ENCODE measurements at places on chromosomes 16 and 17.

DNA sequence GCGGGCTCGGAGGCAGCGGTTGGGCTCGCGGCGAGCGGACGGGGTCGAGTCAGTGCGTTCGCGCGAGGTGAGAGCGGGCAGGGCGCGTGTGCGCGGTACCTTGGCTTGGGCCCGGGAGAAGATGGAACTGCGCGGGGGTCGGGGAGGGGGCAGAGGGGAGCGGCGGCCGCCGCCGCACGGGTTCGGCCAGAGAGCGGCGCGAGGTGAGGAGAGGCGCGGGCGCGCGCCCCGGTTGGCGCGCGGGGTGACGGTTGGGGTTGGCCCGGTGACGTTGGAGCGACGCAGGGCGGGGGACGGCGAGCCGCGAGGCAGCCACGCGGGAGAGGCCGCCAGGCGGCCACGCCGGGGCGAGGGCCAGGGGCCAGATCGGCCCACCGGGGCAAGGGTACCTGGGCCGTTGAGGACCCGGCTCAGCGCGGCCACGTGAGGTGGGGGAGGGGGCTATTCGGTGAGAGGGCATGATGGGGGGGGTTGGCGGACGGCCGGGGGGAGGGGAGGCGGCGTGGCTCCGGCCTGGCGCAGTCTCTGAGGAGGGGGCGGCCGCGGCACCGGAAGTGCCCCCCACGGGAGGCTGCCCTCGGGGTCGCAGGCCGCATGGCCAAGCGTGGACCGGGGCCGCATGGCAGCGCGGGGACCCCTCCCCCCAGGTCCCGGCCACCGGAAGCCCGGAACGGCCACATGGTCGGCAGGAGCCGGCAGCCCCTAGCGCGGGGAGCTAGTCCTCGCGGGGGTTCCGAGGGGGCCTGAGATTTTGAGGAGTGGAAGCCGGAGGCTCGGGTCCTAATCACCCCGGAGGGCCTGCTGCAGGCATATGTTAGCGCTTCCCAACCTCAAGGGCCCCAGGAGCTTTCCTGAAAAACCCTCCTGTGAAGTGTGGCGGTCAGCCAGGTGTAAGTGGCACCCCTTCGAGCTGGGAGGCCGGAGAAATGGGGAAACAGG lies 527 bp downstream of the EIF5A start:
- DNase-seq = peak; percentile 82

GRCh38 chr16:77306075-77306474 lies 106.9 kb downstream of the SYCE1L start:
- no peak for DNase-seq

DNA sequence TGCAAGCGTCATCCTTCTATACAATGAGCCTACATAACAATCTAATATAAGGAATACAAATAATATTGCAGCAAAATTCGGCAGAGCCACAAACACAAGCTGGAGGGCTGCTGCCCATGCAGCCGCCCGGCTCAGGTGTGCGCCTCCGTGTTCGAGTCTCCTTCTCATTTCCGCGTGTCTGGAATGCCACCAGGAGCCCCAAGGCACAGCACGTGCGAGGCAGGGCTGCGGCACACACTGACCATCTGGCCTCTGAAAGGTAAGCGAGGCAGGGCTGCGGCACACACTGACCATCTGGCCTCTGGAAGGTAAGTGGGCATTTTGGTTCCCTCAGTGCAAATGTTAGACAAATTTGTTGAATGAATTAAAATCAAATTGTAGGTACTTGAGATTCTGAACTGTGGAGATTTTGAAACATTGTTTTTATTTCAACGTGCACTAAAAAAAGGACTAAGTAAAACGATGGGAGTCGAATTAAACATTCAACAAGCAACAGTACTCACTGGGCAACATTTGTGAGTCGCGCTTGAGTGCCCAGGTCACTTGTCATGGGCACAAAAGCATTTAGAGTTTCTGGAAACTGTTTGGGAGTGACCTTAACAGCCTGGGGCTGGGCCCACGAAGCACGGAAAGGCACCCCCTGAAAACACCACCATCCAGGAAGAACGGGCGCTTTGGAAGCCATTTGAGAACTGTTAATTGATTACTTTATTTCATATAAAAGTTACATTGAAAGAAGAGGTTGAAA lies 37.4 kb downstream of the ZDHHC7 start:
- DNase-seq = no peak

DNA sequence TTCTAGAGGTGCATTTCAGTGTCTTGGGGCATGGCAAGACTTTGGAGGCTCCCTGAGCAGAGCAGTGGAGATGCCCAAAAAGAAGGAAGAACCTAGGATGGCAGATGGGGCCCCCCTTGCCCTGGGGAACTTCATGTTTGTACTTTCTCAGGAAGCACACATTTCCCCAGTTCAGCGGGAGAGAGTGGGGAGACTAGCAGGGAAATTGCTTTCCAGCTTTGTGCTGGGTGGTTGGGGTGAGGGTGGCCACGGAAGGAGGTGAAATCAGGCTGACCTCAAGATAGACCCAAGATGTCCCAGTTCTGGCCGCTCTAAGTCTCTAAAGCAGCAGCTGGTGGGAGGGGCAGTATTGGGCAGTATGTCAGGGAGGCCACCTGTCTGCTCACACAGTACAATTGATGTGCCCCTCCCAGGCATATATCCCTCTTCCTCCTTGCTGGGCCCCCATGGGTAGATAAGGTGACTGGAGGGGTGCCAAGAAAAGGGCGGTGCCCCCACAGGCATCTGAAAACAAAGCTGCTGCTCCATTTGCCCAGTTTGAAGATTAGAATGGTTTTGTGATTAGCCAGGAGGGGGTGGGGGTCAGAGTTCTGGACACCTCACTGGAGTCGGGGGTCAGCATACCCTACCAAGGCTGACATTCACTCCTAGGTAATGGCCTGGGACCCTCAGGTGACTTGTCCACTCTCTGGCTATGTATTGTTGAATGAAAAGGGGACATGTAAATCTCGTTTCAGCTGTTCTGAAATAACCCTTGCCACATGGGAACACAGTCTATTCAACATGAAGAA lies 17.1 kb upstream of the NAGLU start:
- DNase-seq = peak; percentile 67

DNA sequence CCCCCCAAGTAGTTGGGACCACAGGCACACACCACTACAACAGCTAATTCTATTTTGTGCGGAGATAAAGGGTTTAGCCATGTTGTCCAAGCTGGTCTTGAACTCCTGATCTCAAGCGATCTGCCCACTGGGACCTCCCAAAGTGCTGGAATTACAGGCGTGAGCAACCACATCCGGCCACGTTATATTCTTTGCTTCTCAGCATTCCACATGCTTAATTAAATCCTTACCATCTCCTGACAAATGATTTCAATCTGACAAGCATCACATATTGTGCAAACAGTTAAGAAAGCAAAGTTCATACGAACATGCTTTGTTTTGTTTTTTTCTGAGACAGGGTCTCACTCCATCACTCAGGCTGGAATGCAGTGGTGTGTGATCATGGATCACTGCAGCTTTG lies 18.2 kb downstream of the HIGD1B start:
- DNase-seq = no peak

GRCh38 chr16:82995286-82995923 lies 368.6 kb downstream of the CDH13 start:
- no peak for DNase-seq

GRCh38 chr17:28385406-28385805 lies 13.9 kb downstream of the SARM1 start:
- no peak for DNase-seq

- no peak for DNase-seq
These were observed 134.1 kb downstream of the KATNIP start for GRCh38 chr16:27684047-27684446.

DNA sequence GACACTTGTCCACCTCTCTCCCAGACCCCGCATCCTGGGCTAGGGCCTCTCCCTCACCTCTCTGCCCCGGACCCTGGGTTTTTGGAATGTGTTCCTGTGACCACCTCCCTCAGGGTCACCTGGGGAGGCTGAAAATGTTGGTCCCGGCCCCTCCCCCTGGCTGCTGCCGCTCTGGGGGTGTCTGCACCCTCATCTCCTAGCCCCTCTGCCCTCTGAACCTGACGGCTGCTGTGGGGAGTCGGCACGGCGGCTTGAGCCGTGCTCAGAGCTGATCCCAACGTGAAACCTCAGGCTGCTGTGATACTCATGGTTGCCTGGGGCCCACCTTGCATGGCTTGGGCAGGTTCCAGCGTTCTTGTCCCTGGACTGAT lies 42.8 kb downstream of the ADCY7 start:
- no peak for DNase-seq

- no peak for DNase-seq
These were observed 252.3 kb downstream of the CHD9NB start for GRCh38 chr16:52800432-52800831.

GRCh38 chr16:9820476-9821246 lies 361.6 kb downstream of the GRIN2A start:
- peak; percentile 8 for DNase-seq

DNA sequence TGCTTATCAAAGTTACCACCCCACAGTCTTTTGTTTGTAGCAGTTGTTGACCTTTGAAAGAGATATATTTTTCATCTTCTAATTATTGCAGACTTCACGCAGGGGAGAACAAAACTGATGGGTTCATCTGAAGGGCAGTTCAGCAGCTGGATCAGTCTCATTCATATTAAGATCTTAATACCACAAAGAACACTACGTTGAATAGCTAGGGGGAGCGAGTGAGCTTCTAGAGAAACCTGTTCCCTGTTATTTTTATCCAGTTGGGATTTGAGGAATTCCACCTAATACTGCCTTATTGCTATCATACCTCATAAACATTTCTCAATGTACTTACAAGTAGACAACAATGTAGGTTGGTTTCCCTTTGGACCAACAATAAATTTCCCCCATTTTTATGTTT lies 306.1 kb upstream of the KIF2B start:
- peak; percentile 28 for DNase-seq

- DNase-seq = peak; percentile 48
These were observed 76.0 kb downstream of the WIPI1 start for GRCh38 chr17:68381076-68381900.

GRCh38 chr17:11292491-11292890 lies 51.5 kb downstream of the SHISA6 start:
- DNase-seq = no peak

DNA sequence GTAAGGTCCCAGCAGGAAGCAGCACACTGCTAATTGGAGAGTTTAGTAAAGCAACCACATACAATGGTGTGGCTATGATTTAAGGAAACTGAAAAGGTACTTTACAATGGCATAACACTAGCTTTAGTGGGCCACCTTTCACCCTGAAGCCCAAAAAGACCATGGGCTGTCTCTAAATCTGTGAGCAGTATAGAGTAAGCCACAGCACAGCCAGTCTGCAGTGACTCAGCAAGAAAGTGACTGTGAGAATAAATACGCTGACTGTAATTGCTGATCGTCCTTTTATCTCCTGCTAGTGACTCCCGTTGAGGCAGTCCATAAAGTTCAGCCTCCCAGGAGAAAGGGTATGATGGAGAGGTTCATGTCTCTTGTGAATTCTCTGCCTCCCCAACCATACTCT lies 679.8 kb upstream of the KIF2B start:
- DNase-seq = peak; percentile 15

DNA sequence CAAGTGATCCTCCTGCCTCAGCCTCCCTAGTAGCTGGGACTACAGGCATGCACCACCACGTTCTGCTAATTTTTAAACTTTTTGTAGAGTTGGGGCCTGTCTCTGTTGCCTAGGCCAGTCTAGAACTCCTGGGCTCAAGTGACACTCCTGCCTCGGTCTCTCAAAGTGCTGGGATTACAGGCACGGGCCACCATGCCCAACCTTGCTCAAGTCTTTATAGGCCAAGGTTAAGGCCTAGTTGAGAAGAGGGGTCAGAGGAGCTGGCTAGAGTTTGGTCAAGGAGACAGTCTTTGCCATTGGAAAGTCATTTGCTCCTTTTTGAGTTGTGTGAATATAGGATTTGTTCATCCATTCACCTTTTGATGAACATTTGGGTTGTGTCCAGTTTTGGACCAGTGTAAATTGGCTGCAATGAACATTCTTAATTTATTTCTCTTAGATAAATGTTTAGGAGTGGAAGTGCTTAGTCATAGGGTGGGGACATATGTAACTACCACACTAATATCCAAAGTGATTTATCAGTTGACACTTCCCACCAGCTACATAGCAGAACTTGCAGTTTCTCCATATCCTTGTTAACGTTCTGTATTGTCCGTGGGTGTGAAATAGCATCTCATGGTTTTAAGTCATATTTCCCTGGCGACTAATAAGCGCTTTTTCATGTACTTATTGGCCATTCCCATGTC lies 30.7 kb upstream of the ARHGAP17 start:
- no peak for DNase-seq

DNA sequence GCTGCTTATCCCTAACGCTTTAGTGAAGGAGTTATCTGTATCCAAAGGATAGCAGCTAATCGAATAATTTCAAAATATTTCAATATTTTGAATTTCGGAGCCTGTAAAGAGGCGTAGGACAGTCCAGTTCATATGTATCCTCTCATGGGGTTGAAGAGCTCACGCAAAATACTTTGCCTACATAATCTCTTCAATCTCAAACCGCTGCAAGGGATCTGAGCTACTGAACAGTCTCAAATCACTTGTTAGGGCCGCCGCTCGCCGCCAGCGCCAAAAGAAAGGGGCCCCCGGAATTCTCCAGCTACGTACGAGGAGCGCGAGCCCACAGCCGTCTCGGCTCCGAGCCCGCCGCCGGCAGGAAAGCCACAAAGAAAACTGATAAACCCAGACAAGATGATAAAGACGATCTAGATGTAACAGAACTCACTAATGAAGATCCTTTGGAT lies 601 bp upstream of the RFWD3 start:
- peak; percentile 55 for DNase-seq

GRCh38 chr17:60888812-60889709 lies 211.4 kb downstream of the BCAS3 start:
- no peak for DNase-seq

DNA sequence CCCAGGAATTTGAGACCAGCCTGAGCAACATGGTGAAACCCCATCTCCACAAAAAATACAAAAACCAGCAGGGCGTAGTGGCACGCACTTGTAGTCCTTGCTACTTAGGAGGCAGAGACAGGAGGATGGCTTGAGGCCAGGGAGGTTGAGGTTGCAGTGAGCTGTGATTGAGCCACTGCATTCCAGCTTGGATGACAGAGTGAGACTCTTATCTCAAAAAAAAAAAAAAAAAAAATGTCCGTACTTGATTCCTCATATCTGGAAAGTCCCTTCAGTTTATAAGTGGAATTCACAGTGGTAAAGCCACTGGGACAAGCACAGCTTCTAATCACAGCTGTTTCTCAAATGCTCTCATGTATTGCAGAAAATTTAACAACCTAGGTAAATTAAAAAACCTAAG lies 78.6 kb upstream of the CREBBP start:
- DNase-seq = no peak

DNA sequence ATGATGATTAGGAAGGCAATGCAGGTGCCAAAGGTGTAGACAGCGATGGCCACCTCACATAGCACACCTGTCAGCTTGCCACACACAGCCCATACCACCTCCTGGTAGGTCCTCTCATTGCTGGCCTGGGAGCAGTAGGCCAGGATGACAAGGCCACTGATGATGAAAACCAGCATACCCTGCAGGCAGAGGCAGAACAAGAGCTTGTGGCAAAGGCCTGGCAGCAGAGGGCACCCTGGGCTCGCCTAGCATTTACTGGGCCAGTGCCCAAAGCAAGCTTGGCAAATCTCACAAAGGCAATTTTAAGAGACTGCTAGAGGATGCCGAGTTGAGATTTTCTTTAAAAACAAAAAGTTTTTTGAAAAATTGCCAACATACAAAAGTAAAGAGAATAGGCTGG lies 5.9 kb downstream of the SLC38A7 start:
- no peak for DNase-seq

Data from hepatocyte (in vitro differentiated cells).